ENCODE measurements at places on chromosomes 7 and 10. TPM values are rescaled to one million over a fixed set of nuclear protein-coding genes. Genes with fewer than 3 reads are reported as not detected.

DNA sequence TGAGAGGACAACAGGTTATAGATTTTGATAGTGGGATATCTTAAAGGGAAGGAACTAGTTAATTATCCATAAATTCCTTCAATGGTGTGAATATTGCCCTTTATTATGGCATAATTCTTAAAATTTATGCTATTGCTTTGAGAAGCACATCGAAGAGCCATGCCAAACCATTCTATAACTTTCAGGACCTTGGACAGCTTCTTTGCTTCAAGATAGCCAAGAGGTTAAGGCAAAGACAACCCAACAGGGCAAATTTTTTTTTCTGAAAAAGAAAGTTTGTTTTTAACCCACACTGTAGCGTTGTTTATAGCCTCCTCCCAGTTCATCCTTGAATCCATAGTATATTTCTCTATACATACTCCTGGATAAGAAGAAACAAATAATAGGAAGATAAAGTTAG, 103.2 kb downstream of the NRG3 start:
- DNase-seq = no peak

ADARB2 gene
- 0.21 TPM for total RNA-seq

CALCR gene
- not detected for total RNA-seq

FZD1 gene
- total RNA-seq = 11.0 TPM

PNLIPRP3 gene
- not detected for total RNA-seq

DNA sequence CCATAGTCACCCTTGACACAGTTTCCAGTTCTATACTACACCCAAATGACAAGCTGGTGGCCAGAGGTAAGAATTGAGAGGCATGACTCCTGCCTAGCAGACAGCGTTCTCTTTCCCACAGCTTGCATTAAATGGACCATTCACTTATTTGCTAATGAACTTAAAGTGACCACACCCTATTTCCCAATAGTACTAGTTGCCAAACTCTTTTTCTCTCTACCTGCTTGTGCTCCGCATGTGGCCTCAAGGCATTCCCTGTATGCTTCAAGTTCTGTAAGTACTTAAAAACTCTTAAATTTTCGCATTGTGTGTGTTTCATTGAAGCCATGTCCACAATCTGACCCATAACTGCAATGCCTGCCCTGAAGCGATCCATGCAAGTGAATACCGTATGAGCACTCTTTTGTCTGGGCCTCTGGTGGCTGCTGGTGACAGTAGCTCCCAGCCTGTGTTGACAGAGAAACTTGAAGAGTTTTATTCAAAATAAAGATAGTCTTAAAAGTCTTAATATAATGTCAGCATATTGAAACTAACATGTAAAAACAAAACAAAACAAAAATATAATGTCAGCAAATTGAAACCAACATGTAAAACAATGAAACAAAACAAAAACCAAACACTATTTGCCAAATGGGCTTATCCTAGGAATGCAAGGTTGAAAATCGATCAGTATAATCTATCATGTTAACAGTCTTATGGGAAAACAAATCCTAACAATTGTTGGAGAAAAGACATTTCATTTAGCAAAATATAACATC, 73.6 kb downstream of the CCSER2 start:
- no peak for DNase-seq

UNCX gene
- total RNA-seq = not detected

DNA sequence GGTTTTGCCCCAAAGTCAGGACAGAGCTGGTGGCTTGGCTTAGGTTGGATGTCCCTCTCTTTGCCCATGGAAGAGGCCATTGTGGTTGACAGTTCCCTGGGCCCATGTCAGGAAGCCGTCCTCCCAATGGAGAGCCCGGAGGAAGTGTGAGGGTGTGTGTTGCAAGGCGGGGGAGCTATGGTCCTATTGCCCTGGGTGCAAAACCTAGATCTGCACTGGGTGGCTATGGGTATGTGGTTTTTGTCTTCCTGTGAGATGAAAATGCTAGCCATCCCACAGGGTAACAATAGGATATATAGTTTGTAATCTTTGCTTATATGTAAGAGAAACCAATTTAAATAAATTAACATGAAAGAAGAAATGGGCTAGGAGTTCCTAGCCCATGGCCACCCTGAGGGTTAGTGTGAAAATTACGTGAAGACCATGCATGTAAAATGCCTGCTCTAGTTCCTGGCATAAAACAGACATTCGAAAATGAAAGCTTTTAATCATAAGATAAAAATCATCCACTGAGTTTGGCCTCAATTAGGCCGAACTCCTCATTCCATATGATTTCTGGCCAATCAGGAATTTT, 189.2 kb downstream of the PLPP4 start:
- DNase-seq = no peak

DNA sequence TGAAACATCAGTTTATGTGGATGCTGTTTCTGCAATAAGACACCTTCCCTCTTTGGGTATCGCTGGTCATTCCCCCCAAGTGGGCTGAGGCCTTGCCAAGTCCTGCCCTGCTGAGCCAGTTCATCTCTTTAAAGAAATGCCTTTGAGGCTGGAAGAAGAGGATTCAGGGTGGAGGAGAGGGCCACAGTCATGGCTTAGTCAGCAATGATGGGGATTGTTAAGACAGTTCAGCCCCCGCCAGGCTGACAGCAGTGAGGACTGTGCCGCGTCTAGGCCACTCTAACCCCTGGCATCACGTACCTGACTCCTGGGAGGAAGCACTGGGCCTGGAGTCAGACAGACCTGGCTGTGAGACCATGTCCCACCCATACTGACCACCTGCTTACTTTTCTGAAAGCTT, 48.3 kb downstream of the PNLIPRP2 start:
- no peak for DNase-seq

GRCh38 chr7:113283861-113284260, 165.5 kb upstream of the SMIM30 start:
- no peak for DNase-seq

- DNase-seq = no peak
Observed at GRCh38 chr7:31358467-31358866, 17.9 kb upstream of the NEUROD6 start.

ERVW-1 gene
- not detected for total RNA-seq

PON3 gene
- 5.6 TPM for total RNA-seq

DNA sequence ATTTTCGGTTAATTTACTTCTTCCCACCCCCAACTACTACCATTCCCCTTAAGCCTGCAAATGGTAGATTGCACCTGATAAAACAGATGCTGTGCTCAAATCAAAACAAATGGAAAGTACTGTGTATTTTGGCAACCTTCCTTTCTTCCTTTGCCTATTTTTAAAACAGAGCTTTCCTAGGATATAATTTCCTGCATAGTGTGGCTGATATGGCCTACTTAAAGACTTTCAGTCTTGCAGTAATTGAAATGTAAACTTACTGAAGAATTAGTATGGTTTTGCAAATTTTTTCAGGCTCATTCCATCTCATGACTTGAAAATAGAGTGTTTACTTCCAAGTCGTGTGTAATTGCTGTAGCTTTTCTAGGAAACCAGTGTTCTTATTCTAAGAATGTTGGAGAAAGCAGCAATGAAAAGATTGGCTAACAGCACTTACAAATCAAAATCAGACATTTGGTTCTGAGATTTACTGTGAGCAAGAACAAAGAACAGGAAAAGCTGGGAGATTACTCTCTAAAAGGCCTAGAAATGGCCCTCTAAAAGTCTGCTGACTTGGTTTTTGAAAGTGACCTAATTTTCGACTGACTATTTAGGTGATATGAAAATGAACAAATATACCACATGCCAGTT, 52.0 kb downstream of the REEP3 start:
- DNase-seq = no peak

GRCh38 chr7:66921396-66921917, 432 bp downstream of the TMEM248 start:
- peak; percentile 38 for DNase-seq

DNA sequence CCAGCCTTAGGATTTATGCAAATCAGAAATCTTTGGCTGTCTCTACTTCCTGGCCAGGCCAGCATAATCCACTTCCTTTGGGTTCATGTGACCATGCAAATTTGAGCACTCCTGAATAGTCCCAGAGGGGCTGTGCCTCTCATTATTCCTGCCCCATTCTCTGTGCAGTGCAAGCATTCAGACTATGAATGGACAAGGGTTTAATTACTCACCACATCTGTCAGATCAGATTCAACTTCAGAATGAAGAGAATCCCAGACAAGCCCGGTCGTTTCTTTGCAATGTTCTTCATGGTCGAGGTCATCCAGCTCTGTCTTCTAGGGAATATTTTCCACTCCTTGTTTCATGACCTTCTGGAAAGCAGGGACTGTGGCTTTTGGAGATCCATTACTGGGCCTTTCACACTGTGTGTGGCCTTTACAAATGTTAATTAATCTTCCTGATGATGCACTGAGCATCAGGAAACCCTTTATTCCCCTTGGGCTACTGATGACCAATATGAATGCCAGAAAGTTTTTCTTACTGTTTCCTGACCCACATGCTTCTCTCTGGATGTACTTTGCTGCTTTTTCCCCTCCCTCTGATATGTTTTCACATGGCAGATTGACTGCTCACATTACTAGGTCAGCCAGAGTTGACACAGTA, 217.6 kb upstream of the TCF7L2 start:
- DNase-seq = no peak

BMPR1A gene
- 38.9 TPM for total RNA-seq

SPDYE17 gene
- total RNA-seq = not detected

- no peak for DNase-seq
Observed at GRCh38 chr10:67722113-67722512, 26.1 kb upstream of the CTNNA3 start.

- no peak for DNase-seq
Observed at GRCh38 chr7:36904802-36905201, 180.5 kb upstream of the AOAH start.

DNA sequence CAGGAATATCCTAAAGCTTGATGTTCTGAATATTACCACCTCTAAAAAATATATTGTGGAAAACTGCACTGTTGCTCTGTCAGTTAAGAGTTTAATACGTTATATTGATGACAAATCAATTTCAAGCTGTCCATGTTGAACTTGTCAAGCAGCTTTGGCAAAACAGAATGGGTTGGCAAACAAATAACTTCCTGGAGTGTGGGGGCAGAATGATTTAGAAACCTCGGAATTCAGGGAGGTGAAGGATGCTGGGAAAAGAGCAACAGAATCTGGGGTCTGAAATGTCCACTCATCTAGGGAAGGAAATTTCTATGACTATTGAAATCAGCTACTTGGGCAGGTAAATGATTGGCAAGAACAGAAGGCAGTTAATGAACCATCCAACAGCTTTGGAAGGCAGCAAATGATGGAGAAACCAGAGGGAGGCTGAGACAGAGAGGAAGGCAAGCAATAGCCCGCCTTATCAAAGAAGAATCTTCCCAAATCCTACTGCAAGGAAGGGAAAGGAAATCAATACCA, 95.1 kb upstream of the PALS2 start:
- DNase-seq = no peak

TBC1D12 gene
- 23.8 TPM for total RNA-seq

AKR1E2 gene
- total RNA-seq = 5.7 TPM

DNA sequence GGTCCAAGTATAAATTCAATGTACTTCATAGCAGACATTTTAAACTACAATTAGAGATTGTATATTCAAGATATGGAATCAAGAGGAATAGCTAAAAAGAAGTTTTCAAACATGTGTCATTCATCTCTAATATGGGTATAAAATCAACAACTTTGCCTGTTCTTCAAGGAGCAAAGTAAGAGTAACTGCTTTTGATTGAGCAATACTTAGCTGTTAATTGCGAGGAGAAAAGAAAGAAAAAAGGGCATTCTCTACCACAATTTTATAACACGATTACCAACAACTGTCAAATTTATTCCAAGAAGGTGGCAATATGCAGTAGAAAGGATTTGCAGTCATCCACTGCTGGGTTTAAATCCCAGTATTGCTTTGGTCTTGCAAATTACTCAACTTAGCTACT, 146.3 kb upstream of the PTN start:
- DNase-seq = no peak

DNA sequence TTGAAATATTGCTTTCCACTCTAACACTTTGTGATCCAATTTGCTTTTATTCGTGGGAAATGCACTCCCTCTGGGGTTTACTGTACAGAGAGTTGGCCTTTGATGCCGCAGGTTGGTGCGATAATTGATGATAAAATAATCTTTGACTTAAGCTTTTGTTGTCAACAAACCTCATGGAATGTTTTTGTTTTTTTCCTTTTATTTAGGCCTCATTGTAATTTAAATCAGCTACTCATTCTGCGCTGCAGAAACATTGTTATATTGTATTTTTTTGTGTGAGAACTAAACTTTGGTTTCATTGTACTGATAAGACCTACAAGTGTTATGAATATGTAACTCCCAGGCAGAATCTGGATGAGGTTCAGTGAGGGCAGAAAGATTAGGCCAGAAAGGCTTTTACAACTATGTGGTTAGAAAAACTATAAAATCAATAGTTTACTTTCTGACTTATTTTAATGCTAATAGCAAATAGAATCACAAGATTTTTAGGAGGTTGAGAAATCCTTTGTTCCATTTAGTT, 76.8 kb upstream of the POM121L12 start:
- no peak for DNase-seq

RINT1 gene
- total RNA-seq = 17.6 TPM

CPA2 gene
- 1.7 TPM for total RNA-seq

RAB19 gene
- total RNA-seq = 14.9 TPM

MOGAT3 gene
- 62.4 TPM for total RNA-seq

DNA sequence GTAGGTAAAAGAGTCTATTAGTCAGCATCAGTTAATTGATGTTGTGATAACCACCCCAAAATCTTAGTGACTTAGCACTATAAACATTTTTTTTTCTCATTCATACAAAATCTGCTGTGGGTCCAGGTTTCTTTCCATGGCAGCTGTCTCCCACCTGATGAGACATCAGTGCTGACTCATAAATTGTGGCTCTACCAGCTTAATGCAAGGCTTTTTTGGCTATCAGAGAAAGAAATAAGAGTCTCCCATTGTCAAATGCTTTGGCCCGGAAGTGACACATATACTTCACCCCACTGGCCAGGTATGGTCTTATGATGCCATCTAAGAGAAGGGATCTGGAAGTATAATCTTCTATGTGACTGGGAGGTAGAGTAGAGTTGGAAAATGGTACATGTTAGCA, 14.5 kb downstream of the DNAJB9 start:
- DNase-seq = no peak

HOXA13 gene
- total RNA-seq = 35.2 TPM

- DNase-seq = no peak
Observed at GRCh38 chr7:22601812-22602565, 102.0 kb upstream of the STEAP1B start.

DNA sequence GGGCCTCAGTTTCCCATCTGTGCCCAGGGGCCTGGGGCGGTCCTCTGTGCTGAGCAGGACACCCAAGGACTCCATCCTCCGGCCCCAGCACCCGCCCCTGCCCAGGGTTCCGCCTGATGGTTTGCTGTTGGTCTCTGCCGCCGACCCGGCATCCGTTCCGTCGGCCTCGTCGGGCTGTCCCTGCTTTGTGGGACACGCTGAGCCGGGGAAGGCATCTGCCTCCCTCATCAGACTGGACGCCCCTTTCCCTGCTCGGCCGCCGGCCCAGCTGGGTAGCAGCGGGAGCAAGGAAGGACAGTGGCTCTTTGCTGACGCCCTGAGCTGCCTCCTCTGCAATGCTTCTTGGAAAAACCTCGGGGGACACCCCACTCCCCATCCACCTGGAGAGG, 39.5 kb downstream of the FAM20C start:
- DNase-seq = no peak

LEP gene
- total RNA-seq = not detected

DNA sequence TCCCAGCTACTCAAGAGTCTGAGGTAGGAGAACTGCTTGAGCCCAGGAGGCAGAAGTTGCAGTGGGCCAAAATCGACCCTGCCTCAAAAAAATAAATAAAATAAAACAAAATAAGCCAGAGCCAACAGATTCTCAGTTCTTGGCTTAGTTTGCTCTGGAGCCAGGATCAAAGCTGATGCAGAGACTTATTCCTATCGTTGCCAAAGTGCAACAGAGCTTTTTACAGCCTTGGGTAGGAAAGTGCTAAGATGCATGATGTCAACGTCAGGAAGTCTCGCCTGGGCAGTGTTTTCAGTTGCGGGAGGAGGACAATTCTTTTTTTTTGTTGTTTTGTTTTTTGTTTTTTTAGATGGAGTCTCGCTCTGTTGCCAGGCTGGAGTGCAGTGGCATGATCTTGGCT, 43.8 kb upstream of the CYTH3 start:
- DNase-seq = no peak

All from left colon (tissue), 2 donors.